ENCODE measurements at places on chromosomes 4 and X.

DNA sequence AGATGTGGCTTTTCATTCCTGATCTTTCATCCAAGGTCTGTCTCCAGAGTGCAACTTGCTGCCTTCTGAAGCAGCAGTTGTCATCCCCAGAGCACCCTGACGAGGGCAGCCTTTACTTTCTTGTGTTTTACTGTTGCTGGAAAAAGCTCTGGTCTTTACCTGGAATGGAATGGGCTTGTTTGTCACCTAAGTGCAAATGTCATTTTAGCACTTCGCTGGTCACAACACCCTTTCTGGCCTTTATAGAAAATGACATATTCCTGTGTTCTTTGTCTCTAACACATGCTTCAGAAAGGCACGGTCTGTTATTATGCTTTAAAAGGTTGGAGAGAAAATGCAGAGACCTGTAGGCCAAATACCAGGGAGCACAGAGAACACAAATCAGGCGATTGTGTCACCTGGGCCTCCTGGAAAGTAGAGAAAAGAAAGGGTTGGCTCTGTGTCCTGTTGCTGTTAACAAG lies 332.7 kb upstream of the IGFBP7 start:
- DNase-seq, result no peak

DNA sequence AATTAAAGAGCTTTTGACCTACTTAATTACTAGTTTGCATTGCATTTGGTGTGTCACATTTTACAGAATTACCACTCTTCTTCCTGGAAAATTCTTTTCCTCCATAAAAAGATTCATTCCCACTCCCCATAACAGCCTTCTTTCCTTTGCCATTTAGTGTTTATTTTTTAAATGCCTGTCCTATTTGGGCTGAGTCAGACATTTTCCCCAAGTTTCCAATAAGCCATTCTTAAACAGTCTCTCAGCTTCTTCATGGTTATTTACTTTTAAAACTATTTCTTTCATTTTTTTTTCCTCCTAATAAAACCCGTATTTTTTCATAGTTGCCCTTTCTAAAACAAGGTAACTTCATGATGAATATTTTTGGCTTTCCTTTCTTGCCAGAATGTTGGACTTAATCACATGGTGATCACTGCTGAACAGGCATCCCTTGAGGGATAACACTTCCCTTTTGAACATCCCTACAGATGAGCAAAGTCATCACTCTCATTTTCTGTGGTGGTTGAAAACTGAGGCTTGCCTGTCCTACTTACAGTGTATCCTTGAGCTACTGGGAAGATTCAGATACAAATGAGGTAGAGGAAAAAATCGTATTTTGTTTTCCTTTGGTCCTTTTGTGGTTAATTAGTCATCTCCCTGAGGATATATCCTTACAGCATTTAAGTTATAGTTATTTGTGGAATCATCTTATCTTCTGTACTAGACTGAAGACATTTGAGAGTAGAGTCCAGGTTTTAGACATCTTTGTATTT lies 520.5 kb upstream of the NR3C2 start:
- no peak for DNase-seq

DNA sequence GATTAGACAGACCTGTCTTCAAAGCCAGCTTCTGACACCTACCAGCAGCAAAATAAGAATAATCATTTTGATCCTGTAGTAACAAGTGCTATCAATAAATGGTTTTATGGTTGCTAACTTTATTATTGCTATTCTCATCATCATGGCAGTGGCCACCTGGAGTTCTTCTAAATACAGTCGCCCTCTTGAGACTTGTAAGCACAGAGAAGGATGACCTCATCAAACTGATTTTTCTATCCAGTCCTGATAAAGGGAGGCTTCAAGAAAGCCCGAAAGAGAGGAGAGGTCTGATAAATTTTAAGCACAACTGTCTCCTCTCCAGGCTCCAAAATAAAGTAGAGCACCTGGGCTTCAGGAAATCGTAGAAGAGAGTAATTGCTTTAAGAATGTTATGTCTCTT lies 286.4 kb downstream of the USP46 start:
- no peak for DNase-seq

GRCh38 chr4:88012647-88013046 lies 5.2 kb downstream of the PKD2 start:
- DNase-seq, result no peak

DNA sequence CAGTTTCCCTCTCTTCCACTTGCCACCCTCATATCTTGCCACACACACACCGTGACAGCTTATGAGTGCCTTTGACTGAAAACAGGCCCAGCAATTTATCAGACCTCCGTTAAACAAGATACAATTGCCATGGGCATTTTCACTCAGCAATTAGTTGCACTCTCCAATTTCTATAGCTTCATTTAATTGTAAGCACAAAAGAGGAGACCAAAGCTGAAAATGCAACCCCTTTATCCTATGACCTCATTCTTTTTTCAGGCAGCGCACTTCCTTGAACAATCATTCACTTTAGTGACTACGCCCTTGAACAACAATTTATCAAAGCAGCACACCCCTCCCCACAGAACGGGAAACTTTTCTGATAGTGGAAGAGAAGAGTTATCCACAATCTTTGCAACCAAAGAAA lies 4.1 kb downstream of the POF1B start:
- DNase-seq, result no peak

GRCh38 chrX:134718105-134718965 lies 60.1 kb upstream of the PLAC1 start:
- no peak for DNase-seq

- DNase-seq, result no peak
Measured at GRCh38 chr4:70591955-70592582, at the start of gene AMBN. TSS of gene AMBN (plus strand) at chr4:70592256. CDS start at chr4:70592359, 103 bp downstream.

DNA sequence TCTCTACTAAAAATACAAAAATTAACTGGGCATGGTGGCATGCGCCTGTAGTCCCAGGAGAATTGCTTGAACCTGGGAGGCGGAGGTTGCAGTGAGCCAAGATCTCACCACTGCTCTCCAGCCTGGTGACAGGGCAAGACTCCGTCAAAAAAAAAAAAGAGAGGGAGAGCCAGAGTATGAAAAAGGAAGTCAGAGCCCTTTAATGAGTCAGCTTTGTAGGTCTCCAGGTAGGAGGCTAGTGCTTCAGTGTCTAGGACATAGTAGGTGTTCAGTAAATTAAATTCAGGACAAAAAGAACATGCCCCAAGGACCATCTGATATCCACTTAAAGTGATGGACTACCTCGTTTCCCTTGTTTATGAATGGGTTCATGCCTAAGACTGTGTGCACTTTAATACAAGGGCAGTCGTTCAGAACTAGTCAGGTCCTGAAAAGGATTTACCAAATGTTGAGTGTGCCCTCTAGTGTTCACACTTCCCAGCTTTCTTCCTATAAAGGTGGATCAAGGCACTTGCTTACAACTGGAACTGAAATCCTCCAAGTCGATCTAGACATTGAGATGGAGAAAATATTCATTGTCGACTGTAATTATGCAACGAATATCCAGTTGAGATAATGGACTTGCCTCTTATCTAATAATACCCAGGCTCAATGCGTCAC lies 29.0 kb downstream of the F9 start:
- DNase-seq, result no peak

GRCh38 chrX:82163701-82164100 lies 961.8 kb downstream of the SH3BGRL start:
- DNase-seq, result no peak

- no peak for DNase-seq
Measured at GRCh38 chrX:67892401-67892800, 348.6 kb downstream of the AR start.

DNA sequence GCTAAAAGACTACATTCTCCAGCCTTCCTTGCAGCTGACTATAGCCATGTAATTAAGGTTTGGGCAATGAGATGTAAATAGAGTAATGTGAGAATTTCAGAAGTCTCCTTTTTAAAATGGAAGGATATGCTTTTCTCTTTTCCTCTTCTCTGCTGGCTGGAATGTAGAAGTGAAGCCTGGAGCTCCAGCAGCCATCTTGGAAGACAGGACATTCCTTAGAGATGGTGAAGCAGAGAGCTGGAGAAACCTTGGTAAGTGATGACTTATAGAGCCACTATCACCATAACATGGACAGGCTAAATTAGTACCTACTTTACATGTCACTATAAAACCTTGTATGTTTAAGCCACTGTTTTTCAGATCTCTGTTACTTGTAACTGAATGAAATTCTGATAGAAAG lies 48.0 kb downstream of the RASL11B start:
- DNase-seq, result no peak

DNA sequence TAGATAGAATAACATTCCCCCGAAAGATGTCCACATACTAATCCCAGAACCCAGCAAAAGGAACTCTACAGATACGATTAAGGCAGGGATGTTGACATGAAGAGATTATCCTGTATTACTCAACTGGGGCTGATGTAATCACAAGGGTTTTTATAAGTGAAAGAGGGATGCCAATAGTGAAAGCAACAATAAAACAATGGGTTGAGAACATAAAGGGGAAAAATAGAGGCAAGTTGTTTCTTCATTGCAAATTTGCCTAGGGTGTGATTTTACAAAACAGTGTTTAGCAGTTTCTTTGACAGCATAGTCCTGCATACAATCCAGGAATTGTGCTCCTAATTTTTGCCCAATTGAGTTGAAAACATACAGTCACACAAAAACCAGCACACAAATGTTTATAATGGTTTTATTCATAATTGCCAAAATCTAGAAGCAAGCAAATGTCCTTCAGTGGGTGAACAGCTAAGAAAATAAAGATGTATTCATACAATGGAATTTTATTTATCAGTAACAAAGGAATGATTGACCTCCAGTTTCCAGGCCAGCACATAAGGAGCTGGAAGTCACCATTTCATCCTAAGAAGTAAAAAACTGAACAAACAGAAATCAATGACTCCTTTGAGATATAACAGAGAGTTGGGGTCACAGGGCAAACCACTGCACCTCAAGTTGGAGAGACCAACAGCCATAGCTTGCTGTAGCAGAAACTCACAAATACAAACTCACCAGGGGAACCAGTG lies 107.2 kb downstream of the CENPC start:
- DNase-seq, result no peak

- DNase-seq, result no peak
Measured at GRCh38 chr4:138702190-138702824, 313.3 kb upstream of the NOCT start.

DNA sequence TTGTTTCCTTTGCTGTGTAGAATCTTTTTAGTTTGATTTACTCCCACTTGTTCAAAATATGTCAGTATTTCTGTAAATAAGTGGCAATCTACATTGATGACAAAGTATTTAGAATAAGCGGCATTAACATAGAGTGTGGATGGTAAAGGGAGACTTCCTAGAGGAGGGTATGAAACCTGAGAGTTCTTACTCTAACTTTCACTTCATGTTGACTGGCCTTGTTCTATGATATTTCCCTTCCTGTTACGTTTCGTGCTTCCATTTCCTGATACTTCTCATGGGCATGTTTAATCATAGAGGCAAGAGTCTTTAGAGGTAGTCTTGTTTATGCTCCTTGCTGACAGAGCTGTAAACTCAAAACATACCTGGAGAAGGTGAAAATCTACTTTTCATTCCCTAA lies 408.9 kb downstream of the GLUD2 start:
- no peak for DNase-seq

- DNase-seq, result no peak
Measured at GRCh38 chrX:119753001-119753400, 5.4 kb upstream of the SOWAHD start.

DNA sequence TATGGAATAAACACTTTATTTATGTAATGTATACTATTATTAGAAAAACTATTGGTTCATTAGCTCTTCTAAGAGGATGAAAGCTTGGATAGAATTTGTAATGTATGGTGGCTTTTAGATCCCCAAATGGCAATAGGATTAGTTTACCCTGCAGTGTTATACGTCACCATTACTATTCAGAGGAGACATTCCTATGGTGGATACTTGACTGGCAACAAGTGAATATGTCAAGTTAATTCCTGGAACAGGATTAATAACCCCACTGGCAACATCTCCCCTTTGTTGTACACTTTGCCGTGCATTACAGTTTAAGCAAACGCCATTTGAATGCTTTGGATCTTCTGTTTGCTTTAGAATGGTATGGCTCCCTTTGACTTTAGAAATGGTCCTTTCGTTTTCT lies 420.3 kb downstream of the FAM47B start:
- DNase-seq, result no peak

GRCh38 chr4:121860121-121860520 lies 10.2 kb downstream of the BBS7 start:
- DNase-seq, result no peak

DNA sequence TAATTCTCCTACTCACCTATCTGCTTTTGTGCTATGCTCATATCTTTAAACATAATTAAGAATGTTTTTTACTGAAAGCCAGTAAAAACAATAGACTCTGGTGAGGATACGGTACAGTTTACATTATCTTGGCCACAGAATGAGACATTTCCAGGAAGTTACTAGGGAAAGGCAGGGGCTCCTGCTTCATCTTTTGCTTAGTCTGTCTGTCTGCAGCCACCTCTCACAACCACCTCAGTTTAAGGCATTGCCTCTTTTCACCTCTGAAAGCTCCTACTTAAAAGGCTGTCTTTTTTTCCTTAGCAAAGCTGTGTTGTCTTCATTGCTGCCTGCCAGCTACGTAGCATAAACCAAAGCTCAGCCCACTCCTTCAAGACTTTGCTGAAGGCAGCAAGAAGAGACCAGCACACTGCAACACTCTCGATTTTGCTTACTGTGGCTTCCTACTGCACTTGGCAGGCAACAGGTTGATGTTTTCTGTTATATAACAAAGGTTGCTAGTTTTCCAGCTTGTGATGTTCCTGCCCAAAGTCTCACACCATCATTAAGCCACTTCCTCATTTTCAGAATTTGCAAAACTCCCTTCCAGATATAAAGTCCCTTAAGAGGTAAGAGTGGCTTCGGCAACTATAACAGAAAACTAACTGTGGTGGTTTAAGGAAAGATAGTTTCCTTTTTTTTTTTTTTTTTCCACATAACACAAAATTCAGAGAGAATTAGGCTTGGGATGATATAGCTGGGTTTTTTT lies 432.9 kb downstream of the GRXCR1 start:
- no peak for DNase-seq

DNA sequence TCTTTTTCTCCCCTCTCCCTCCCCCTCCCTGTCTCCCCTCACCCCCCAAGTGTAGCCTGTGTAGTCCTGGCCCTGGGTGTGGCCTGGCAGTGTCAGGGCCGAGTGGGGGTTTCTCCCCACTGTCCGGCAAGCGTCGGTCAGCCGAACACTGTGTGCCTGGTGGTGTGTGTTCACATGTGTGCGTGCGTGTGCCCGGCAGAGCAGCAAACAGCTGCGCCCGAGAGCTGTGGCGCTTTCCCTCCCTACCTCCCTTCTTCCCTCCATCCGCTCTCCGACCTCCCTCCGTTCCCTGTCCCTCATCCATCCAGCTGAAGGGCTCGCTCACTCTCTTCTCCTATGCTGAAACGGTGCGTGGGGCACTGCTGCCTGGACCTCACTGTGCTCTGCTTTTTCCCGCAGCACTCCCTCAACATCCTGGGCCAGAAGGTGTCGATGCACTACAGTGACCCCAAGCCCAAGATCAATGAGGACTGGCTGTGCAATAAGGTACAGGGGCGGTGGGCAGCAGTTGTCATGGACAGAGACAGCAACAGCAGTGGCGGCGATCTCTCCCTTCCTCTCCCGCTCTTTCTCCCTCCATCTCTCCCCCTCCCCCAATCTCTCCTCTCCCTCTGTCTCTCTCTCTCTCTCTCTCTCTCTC lies 17.4 kb upstream of the UBA1 start:
- DNase-seq, result no peak
